ENCODE measurements at places on chromosomes 6 and 20.

DNA sequence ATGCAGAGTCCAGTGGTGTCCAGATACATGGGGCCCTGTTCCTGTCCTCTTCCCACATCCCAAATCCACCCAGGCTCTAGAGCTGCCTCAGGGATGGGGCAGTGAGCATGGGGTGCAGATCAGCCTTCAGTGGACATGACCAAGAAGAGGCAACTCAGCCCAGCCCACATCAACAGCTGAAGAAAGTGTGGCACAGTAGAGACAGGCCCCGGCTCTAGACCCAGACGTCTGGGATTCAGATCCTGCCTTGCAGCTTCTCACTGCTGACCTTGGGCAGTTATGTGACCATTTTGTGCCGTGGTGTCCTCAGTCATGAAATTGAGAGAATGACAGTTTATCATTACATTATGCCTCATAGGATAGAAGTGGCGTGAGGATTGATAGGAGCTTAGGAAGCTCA lies 54.6 kb upstream of the CST7 start:
- no peak for DNase-seq

DNA sequence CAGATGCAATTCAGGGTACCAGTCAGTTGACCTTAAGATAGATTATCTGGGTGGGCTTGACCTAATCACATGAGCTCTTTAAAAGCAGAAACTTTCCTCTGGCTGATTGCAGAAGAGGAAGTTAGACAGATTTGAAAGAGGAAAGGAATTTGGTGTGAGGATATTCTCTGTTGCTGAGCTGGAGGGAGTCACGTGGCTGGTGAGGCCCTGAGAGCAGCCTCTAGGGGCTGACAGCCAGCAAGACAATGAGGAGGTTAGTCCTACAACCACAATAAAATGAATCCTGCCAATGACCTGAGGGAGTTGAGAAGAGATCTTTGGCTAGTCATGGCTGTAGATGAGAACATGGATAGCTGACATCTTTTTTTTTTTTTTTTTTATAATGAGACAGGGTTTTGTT lies 87.0 kb upstream of the B3GAT2 start:
- DNase-seq: peak; percentile 11

- DNase-seq: no peak
Measured at GRCh38 chr6:95227351-95227750, 350.0 kb upstream of the MANEA start.

DNA sequence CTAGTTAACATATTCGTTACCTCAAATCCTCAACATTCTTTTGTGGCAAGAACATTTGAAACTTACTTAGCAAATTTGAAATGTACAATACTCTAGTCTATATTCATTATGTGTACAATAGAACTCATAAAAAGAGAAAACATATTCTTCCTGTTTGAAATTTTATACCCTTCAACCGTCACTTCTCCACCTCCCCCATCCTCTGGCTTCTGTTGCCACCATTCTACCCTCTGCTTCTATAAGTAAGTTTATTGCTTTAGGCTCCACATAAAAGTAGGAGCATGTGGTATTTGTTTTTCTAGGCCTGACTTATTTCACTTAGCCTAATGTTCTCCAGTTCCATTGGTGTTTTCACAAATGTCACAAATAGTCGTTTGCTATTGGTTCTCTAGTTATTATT lies 205.3 kb downstream of the TENT5A start:
- DNase-seq: no peak
